Neural progenitor cell (in vitro differentiated cells): ENCODE measurements at places on chromosomes 2 and 18. TPM values are rescaled to one million over a fixed set of nuclear protein-coding genes. Genes with fewer than 3 reads are reported as not detected.

The PLCL1 gene
- 0.28 and 0.41 TPM in 2 replicates for total RNA-seq

The RTKN gene
- total RNA-seq = 11.4 and 40.0 TPM in 2 replicates

The DPY30 gene
- 110 and 199 TPM in 2 replicates for total RNA-seq

The SNORC gene
- 2.6 TPM in 1 of 2 replicates, not detected in the other for total RNA-seq

The EIF4E2 gene
- total RNA-seq = 72.5 and 97.0 TPM in 2 replicates

The EN1 gene
- total RNA-seq = not detected in 2 replicates

The EVA1A gene
- total RNA-seq = 2.8 and 3.6 TPM in 2 replicates

The COL4A3 gene
- not detected in 2 replicates for total RNA-seq

The TIA1 gene
- 348 and 539 TPM in 2 replicates for total RNA-seq

- no peak for DNase-seq
Measured at GRCh38 chr2:65960953-65961352, 474.0 kb upstream of the MEIS1 start.

DNA sequence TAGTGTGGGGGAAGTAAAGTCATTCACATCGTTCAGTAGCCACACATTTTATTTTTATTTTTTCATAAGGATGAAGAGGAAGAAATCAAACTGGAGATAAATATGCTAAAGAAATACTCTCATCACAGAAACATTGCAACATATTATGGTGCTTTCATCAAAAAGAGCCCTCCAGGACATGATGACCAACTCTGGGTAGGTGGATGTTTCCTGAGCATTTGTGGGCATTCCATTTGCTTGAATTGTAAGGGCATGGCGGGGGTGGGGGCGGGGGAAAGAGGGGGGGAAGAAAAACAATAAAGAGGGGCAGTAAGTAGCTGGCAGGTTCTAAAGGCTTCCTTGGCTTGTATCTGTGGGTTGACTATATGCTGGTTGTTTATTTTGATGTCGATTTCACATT is 126.4 kb downstream of the MAP4K4 start:
- DNase-seq = no peak

DNA sequence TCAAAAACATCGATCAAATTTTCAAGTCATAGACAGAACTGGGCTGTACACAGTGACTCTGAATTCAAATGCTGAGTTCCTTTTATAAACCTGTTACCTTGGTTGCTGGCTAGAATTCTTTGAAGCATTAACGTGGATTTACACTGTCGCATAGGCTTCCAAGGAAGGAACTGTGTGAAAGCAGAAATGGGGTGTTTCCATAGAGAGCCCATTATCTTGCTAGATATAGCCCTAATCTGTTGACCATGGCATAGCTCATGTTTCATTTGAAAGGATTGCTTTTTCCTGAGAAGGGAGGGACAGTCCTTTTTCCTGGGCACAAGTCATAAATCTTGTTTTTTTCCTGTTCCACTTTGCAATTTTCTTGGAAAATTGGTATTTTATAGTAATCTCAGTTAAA is 73.8 kb upstream of the NEUROD1 start:
- peak; percentile 9 for DNase-seq

DNA sequence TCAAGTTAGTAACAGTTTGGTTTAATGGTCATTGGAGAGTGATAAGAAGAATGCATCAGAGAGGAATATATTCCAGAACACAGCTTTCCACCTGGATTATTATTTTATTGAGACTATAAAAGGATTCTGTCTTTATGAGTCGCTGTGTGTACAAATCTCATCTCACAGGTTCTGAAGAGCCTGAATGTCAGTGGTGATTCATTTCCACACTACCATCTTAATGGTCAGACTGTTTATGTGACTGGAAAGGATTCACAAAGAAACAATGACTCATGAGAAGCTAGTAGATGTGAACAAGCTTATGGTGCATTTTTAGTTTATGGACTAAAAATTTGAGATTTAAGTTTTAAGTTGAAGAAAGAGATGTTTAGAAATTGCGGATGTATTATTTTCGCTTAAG is 685.4 kb upstream of the NRXN1 start:
- no peak for DNase-seq

DNA sequence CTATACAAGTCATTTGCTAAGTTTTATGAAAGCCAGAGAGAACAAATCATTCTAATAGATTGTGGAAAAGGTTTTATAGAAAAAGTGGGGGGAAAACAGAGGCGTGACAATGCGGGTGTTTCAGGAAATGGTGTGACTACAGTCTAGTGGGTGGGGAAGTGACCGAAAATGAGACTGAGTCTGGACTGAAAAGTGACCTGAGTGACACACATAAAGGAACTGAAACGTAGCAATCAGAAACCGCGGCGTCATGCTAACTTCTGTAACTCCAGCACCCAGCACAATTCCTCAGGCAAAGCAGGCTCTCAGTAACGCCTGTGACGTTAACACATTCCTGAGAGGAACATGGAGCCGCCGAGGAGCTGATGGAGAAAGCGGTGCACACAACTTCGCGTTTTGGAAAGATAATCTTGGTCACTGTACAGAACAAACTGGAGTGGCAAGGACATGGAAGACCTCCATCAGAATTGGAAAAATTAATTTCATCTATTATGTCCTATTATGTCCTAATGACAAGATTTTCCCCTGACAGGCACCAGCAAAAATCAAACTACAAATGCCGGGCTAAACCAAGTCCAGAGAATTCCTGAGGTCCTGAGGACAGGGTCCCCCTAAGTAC is 1.4 kb upstream of the CD226 start:
- DNase-seq = no peak

DNA sequence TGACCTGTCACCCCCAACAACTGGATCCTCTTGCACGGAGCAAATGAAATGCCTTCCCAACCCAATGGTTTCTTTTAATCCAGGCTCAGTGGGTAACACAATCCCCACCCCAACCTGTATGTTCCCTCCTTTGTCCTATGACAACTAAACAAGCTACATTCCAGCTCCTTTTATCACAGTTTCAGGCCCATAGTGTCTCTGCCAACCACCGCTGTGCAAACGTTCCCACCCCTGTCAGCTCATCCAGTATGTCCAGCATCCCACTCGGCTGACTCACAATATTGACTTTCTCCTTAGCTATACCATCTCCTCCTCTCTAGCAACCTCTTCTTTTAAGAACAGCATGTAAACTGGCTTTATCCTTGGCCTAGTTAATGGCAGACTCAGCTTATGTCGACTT is 117.9 kb upstream of the PPP1CB start:
- DNase-seq = peak; percentile 46

DNA sequence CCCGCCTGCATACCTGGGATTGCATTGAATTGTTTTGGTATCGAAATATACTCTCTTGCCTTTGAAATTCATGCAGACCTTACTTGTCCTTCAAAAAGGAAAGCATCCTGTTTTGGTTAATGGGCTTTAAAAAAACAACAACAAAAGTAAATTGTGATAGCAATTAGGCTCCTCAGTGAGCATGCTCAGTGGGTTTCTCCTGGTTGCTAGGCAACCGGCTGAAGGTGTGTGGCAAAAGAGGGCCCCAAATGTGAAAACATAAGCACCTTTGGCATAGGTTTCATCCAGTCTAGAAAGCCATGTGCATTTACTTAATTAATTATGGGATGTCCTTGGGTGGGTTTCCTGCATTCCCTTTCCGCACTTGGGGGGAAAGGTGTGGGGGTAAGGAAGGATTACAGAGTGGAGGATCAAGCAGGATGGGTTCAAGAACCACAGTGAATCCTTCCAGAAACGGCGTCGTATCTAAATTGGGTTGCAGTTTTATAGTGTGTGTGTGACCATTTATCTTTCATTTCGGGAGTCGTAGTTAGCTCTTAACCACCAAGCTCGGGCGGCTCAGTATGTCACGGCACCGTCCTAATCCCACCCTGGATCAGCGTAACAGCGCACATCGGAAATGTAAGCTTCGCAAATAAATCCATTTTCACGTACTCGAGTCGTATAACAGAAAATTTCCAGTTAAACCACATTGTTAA is 274.9 kb upstream of the TCF4 start:
- peak; percentile 31 for DNase-seq

GRCh38 chr2:240135706-240136012 is 446 bp downstream of the COPS9 start:
- DNase-seq = no peak

- DNase-seq = no peak
Measured at GRCh38 chr2:162480067-162480466, 136.1 kb downstream of the GCA start.

DNA sequence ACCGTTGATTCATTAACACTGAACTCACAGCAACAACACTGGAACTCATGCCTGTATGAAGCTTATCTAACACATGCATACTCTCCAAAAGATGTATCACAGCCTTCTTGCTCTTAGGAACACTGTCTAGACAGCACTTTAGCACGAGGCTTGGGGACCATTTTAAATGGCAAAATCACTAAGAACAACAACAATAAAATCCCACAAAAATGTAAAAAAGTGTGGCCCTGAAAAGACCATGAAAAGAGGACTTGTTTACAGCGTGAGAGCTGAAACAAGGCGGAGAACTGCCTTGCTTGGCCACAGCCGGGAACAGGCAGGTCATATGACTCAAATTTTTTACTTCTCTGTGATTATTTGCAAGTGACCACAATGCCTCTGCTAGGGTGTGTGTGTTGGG is 48.1 kb downstream of the CHN1 start:
- DNase-seq = no peak

DNA sequence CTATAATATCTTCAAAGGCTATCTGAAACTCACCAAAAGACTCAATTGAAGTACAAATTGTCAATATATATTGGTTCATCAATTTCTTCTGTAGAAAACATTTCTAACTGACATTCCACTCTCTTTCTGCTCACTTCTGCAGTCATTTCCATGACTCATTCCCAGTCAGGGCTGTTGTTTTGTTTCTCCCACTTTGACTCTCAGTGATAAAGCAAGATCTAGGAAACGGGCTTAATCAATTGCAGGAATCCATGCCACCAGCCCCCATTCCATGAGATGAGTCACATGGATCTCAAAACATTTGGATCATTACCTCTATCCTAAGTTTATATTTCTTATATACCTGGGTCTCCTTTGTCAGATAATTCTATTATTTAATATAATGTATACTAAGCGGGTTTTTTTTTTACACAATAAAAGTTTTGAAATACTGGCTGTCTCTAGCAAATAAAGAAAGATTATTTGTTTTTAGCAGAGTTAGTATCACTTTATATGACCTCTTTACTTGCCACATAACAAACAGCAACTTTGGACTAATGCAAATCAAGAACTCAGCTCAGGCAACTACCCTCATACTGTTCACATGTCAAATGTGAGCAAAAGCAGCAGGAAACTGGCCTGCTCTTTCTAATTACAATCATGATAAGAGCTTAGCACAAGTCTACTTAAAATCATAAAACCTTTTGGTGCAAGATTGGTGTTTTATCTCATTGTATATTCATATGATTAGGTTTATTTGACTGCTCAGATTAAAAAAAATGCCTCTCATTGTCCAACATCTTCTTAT is 251.1 kb upstream of the PIK3C3 start:
- DNase-seq = no peak

DNA sequence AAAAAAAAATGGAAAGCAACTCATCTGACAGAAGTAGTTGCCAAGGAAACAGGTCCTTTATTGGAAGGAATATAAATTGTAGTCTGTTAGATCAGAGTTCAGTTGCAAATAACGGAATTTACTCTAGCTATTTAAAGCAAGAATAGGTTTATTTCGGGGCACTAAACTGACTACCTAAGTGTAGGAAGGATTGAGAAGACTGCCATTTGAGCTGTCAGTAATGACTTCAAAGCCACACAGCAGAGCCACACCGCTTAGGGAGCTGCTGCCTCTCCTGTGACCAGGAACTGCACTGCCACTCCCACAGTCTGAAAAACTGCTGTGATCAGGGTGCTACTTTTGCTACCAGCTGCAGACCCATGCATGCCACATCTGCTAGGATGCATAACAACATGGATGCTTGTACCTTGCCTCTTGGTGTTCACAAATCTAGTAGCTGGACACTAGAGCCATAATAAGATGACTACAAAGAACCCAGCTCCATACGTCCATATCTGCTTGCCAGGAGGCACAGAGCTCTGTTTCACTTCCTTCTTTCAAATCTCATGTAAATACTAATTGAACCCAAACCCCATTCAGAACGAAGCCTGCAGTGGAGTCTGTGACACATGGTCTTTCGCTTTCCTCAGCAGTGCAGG is 2.2 kb downstream of the DSG2 start:
- no peak for DNase-seq

DNA sequence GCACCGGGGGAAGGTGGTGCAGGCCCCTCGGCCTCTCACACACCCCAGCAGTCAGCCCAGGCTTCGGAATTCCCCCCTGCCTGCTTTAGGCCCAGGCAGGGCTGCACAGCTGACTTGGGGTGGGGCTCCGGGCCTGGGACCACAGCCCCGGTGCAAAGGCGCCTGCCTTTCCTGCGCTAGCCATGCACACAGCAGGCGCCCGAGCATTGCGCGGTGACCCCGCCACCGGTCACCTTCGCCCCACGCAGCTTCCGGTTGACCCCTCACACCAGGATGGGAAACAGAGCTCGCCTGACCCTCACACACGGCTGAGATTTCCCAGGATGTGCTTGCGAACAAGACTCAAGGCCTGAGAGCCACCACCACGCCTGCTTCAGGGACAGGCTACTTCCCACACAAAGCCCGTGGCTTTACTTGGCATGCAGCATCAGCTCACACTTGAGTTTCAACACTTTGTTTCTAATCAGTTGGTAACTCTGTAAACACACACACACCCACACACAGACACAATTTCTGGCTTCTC is 46.0 kb downstream of the SLC66A2 start:
- no peak for DNase-seq

GRCh38 chr2:159545085-159545484 is 71.3 kb downstream of the BAZ2B start:
- no peak for DNase-seq

- no peak for DNase-seq
Measured at GRCh38 chr18:9862686-9863085, 23.1 kb upstream of the TXNDC2 start.

DNA sequence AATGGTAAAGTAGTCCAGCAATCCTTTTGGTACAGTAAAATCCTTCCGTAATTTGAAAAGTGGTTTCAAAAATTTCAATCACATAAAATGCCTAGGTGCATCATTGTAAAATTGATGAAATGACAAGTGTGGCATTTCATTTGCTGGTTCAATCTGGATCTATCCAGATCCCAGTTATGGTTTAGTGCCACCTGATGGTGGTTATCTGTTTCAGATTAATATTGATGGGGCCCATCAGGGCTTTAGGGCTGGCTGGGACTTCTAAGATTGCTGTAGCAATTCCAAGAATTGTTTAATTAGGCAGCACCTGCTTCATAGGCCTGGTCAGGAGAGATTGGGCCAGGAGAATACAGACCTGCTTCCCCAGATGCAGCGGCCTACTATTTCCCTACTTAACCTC is 55.5 kb upstream of the PIK3C3 start:
- DNase-seq = no peak

- no peak for DNase-seq
Measured at GRCh38 chr18:47817017-47817794, 113.3 kb downstream of the SMAD2 start.
